ENCODE measurements at places on chromosomes 3 and 15.

GRCh38 chr3:148998715-148999423, 7.5 kb downstream of the GYG1 start:
- no peak for DNase-seq

DNA sequence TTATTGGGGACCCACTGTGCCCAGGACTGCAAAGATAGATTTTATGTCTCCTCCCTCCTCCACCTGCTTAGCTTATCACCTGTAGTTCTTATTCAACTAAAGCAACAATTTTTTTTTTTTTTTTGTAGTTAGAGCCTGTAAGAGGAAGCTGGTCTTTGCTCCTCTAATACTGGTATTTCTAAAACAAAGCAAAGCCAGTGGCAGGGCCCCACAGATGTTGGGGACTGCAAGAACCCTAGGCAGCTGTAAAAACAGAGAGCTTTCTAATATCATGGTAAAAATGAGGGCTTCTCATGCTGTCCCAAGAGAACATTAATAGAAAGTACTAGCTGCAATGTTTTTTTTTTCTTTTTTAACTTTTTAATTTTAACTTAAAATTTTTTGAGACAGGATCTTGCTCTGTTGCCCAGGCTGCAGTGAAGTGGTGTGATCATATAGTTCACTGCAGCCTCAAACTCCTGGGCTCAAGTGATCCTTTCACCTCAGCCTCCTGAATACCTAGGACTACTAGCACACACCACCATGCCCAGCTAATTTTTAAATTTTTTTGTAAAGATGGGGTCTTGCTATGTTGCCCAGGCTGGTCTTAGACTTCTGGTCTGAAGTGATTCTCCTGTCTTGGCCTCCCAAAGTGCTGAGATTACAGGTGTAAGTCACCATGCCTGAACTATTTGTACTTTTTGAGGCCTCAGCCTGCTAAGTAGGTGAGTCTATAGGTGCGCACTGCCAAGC, 27.1 kb downstream of the SPATA12 start:
- no peak for DNase-seq

GRCh38 chr3:24434651-24435050, 60.0 kb downstream of the THRB start:
- DNase-seq: no peak

GRCh38 chr3:190261740-190262139, 60.5 kb downstream of the CLDN1 start:
- no peak for DNase-seq

GRCh38 chr3:46989146-46989810, 9.8 kb downstream of the NBEAL2 start:
- no peak for DNase-seq

DNA sequence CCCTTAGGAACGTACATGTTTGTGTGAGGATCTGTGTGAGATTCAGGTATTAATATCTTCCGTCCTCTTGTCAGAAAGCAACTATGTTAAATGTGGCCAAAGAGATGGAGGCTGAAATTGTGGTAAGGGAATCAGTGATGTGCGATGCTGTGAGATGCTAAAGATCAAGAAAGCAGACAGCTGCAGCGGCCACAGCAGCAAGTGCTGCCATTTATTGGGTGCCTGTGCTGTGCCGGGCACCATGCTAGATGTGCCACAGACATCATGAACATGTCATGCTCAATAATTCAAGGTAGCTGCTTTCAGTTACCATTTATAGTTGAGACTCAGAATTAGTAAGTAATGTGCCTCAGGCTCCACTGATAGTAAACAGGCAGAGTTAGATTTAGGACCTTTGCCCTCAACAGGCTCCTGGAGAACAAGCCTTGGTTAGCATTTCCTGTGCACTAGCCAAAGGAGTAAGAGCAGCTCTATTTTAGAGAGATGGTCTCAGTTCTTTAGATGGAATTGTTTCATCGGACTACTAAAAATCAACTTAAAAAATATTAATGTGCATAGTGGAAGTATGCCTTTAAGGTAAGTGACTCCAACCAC, 24.9 kb downstream of the LARS2 start:
- DNase-seq: no peak

DNA sequence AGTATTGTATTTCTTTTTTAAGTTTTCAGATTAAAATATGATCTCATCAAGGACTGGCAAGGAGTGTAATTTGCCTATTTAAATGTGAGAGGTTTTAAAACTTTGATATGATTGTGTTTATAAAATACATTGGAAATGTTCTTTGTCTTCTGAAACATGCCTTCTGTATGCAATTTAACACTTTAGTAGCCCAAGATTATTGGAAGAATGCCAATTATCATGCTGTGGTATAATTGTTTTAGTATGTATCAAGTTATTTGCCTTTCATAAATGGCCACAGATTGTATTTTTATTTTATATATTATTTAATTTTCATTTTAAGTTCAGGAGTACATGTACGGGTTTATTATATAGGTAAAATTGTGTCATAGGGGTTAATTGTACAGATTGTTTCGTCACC, 31.7 kb downstream of the ECT2 start:
- DNase-seq: no peak
